KBM-7 (cell line): ENCODE measurements at places on chromosomes 6 and 20.
A peak's percentile ranks its signal among the peaks of the same experiment; 100 is the strongest.

GRCh38 chr6:149049230-149049629 lies 268.3 kb upstream of the TAB2 start:
- DNase-seq, result no peak

DNA sequence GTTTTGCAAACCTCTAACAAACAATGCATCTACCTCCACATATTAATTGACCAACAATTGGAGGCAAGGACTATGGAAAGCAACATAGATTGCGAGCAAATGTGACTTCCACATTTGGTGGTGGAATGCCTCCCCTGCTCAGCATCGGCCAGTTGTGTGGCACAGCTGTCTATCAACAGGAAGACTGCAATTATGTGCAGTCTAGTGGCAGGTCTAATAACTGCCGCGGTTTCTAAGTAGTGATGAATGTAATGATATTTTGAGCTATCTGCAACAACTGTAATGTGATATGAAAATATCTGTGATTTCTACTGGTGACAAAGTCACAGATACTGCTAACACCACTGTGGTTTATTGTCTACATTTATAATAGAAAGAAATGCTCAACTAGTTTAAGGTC lies 56.8 kb downstream of the NCR2 start:
- DNase-seq, result peak; percentile 46

GRCh38 chr6:108744244-108744972 lies 103.8 kb upstream of the ARMC2 start:
- DNase-seq, result no peak

DNA sequence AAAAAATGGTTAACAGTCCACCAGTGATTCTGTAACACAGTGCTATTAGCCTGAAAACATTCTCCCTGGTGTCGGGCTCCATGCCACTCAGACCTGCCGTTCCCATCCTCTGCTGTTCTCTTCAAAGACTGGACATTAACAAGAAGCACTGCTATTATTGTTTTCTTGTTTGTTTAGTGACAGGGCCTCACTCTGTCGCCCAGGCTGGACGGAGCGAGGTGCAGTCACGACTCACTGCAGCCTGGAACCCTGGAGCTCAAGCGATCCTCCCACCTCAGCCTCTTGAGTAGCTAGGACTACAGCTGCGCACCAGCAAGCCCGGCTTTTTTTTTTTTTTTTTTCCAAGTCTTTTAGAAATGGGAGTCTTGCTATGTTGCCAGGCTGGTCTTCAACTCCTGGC lies 9.6 kb downstream of the RMND1 start:
- DNase-seq, result no peak

DNA sequence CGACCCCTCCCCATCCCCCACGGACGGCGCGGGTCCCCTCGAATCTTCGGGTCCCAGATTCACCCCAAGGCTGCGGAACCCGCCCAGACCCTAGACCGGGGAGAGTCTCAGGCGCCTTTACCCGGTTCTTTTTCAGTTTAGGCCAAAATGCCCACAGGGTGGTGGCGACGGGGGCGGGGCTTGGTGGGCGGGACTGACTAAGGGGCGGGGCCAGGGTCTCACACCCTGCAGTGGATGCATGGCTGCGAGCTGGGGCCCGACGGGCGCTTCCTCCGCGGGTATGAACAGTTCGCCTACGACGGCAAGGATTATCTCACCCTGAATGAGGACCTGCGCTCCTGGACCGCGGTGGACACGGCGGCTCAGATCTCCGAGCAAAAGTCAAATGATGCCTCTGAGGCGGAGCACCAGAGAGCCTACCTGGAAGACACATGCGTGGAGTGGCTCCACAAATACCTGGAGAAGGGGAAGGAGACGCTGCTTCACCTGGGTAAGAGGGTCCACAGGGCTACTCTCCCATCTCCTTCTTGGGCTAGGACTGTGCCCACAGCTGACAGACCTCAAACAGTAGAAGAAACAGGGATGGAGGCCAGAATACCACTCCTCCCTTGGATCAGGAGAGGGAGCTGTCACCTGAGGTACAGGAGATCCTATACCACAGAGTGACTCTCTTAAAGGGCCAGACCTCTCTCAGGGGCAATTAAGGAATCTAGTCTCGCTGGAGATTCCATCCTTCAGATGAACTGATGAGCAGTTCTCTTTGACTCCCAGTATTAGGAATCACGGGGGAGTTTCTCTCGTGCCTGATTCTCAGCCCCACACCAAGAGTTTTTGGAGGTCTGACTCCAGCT lies 942 bp downstream of the HLA-E start:
- peak; percentile 38 for DNase-seq

GRCh38 chr6:41093729-41094128 lies 21.0 kb downstream of the NFYA start:
- no peak for DNase-seq

DNA sequence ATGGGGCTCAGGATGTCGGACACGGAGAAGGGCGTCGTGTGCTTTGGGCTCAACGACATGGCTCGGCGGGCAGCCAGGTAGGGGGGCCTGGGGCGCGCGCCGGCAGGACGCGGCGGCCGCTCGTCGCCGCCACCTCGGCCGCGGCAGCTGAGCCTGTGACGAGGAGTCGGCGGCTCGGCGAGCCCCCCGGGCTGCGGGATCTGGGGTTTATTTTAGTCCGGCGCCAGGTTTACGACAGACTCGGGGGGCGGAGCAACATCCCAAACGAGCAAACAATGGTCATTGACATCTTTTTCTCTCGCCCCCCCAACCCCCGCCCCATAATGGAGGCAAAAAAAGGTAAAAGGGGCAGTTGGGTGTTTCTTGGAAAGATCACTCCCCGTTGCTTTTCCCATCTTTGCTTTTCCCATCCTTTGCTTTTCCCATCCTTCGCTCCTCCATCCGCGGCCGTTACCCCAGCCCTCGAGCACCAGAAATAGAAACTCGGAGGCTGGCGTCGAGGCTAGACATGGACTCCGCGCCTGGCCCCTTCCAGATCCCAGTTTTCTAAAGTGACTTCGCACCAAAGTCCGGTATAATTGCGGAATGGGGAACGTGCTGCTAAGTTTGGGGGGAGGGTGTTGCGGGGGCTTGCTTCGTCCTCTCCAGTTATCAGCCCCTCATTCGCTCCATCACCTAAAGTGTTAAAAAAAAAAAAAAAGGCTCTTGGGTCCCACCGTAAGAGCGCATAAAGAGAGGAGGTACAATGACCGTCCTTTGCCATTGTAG lies at the start of gene NKX2-4:
NKX2-4 (minus strand) TSS at position 186 of the 768 bp plus-strand sequence; CDS start at position 59, 127 bp downstream.
- DNase-seq, result no peak

DNA sequence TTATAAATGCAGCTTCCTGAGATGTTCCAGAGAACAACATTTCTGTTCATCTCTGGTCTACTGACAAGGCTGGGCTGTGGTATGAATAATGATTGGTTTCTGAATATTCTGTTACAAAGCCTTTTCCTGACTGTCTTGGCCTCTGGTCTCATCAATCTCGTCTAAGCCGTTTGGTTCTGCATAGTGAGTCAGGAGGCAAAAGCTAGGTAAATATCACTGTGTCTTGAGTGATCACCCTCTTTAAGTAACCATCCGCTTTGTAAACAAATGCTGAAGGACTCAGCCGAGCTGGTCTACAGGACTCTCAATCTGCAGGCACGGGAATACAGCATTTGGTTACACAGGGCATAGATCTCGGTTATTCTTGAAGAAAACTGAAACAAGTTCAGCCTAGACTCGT lies 511.9 kb downstream of the KIF16B start:
- DNase-seq, result no peak

- DNase-seq, result no peak
Measured at GRCh38 chr20:46179862-46180261, 61.7 kb downstream of the CD40 start.

GRCh38 chr6:51619042-51619799 lies 468.2 kb downstream of the PKHD1 start:
- DNase-seq, result no peak

DNA sequence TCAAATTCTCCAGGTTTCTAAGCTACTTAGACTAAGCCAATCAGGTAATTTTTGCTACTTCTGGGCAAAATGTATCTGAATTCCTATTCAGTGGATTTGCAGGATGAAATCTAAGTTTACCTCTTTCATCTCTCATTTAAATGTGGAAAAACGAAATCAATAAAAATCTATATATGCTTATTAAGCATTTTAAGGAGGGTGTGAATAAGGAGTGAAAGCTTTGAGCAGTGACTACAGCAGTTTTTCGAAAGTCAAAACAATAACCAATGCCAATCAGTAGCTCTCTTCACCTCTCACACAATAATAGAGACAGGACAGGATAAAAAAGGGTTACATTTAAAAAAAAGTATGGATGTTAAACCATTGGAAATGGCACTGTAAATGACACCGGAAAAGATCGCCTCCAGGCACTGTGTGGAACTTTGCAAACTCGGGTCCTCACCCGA lies 476 bp upstream of the BCKDHB start:
- no peak for DNase-seq

DNA sequence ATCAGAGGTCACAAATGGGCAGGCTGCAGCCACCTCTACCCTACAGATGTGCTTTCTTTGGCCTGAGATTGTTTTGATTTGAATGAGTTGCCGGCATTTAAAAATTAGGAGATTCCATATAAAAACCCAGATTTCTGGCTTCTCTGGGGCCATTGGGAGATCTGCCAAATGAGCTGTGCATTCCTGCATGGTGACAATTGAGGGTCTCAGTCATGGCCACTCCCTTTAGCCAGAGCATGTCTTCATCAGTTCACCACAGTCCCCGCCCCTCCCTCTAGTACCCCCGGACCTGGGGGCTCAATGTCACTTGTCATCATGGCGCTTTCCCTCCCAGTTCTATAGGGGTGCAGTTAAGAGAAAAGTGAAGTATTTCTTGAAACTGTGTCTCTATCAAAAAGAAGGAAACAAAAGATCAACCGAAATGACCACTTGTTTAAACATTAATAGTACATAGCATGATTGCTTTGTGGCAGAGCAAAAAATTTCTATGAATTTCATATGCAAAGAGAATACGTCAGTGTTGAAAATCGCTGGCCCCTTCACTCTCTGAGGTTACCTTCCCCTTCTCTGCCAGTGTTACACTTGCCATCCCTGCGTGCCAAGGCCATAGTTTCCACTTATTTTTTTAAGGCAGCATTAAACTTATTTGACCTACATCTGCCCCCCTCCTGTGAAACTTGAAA lies 21.1 kb downstream of the EYA2 start:
- no peak for DNase-seq

GRCh38 chr6:118012944-118013343 lies 105.9 kb downstream of the SLC35F1 start:
- DNase-seq, result no peak

DNA sequence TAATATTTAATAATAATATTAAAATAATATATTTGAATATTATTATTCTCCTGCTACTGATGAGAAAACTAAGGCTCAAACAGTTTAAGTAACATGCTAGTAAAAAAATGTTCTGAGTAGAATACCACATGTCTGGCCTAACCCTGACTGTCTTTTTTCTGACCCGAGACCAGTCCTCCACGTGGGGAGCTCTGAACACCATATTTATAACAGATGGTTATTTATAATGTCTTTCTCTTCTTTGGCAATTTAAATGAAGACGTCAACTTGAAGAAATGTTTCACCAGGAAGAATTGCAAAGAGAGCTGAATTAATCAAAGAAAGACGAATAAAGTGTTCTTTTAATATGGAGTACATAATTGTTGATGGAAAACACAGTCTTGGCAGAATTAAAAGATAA lies 82.0 kb downstream of the SLC22A3 start:
- no peak for DNase-seq

DNA sequence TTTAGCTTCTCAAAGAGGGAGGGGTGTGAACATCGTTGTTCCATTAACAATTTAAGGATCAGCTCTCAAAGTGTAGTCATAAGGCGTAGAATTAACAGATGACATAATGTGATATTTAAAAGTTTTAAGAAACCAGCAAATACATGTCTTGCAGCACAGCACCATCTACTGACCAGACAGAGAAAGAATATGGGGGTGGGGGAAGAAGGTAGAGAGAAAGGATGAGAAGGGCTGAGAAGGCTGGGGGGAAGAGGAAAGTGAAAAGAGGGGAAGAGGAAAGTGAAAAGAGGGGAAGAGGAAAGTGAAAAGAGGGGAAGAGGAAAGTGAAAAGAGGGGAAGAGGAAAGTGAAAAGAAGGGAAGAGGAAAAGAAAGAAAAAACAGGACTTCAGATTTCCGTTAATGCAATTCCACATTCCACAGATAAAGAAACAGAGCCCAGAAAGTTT lies 80.9 kb downstream of the HAO1 start:
- DNase-seq, result peak; percentile 24

DNA sequence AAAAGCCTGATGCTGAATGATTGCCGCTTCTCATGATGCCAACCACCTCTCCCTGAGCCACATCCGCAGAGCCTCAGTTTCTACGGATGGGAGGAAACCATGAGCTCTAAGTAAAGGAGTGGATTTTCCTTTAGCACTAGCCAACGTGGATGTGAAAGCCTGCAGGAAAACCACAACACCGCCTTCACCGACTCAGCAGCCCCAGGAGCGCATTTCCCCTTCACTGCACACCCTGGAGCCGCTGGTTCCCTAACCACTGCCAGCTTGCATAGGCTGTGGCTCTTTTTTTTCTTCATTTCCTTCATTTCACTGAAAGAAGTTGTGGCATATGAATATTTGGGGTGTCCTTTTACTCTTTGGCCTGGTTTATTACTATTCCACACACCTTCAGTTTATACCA lies 50.5 kb upstream of the SSTR4 start:
- DNase-seq, result peak; percentile 82

DNA sequence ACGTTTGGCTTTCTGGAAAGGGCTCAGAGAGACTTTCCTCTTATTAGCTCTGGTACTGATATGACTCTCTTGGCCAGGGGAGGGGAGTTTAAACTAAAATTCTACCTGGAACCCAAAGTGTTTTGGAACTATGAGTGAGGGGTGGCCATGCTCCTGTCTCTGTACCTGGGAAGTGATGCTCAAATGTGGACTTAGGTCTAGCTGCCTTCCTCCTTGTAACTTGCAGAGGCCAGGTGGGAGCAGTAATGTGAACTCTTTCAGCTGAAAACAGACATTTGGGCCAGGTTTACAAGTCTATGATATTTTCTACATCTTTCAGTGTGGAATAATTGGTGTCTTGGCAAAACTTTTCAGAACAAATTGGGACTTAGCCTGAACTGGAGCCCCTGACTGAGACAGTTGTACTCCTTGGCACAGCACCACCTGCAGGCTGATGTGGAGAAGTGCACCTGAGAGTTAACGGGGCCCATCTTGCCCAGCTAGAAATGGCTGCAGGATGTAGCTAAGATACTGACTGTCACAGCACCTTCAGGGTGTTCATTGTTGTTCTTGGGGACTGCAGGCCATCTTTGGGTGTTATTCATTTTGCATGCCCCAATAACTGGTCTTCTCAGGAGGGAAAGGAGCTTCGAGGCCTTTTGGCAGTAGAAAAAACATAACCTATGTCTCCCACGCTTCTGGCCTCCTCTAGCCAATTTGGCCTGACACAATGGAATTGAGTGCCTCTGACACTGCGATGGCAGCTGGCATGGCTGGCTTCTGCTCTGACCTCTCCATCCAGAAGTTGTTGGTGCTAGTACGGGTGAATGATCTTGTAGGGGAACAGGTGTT lies 37.1 kb downstream of the CD109 start:
- DNase-seq, result peak; percentile 73

GRCh38 chr20:1975291-1975690 lies 18.6 kb downstream of the PDYN start:
- no peak for DNase-seq

DNA sequence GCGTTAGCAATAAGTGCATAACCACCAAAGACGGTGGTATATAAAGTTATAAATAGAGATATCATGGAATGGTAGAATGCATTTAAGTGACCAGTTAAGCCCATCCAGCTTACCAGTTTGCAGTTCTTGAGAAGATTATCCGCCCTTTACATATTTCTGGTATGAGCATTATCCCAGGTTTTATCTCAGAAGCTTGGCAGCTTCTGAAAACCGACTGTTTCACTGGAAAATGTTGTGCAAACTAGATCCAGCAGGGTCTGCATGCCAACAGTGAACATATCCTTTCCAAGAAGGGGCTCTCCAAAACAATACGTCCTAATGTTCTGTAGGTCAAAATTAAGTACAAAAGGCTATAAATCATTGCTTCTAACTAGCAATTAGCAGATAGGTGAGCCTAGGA lies 29.5 kb upstream of the SHLD1 start:
- DNase-seq, result no peak
